ENCODE measurements at places on chromosomes 16 and 17.

DNA sequence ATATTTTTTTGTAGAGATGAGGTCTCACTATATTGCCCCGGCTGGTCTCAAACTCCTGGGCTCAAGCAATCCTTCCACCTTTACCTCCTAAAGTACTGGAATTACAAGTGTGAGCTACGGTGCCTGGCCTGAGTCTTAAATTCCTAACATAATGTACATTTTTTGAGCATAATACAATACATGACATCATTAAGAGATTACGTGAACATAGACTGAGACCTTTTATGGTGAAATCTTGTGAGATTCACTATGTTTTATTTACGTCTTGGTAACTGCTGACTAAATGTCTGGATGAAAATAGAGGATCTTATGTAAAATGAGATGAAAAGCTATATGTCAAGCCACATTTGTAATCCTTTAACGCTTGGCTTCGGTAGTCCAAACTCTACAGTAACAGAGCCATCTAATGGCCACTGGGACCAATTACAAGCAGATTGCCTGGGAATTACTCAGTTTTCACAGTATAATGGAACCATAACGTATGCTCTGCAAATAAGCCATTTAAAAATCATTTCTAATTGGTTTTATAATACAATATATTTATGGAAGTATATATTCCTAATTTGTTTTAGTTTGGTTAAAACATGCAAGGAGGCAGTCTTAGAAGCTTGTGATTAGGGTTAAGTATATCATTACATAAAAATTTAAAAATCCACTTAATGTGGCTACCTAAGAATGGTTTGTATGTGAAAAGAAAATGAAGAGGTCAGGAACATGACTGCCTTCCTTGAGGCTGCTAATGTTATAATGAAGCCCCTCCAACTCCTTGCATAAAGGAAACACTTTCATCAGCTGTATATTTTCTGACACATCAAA, 8.1 kb upstream of the EFCAB13 start:
- DNase-seq, result peak; percentile 40

DNA sequence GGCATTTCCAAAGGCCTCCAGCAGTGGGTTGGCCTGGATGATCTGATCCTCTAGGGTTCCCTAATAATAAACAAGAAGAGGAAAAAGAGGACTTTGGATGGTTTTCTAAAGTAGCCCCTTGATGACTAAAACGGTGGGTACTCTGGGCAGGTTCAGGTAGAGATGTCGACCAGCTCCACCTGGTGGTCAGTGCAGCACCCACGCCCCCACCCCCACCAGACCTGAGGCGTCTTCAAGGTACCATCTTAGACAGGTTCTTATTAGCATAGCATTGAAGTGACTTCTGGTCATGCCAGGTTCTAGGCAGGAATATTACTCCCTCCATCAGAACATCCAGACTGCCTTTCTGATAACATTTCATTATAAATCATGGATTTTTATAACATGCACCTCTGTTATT, 15.0 kb downstream of the MYH13 start:
- no peak for DNase-seq

- no peak for DNase-seq
Measured at GRCh38 chr17:72165867-72166439, 45.1 kb downstream of the SOX9 start.

DNA sequence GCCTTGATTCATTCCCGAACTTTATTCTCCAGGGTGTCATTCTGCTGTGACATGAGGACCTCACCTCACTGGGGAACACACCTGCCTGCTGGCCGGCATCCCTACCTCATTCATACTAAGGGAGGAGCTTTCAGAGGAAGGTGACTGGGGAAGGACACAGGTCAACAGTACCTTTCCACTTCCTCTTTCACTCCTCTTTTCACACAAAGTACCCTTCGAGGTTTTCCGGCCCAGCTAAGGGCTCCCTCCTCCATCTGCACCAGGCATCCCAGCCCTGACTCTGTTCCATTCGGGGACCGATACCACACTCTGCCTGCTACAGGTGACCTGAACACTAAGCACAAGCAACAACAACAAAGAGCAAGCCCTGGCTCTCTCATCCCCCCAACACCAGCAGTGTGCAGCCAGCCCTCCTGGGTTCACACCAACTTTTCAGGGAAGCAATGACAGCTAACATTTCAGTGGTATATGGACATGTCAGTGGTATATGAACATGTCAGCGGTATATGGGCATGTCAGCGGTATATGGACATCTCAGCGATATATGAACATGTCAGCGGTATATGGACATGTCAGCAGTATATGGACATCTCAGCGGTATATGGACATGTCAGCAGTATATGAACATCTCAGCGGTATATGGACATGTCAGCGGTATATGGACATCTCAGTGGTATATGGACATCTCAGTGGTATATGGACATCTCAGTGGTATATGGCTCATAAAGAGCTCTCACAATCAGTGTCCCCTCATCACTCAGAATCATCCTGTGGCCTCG, 16.0 kb downstream of the TRIM25 start:
- no peak for DNase-seq

DNA sequence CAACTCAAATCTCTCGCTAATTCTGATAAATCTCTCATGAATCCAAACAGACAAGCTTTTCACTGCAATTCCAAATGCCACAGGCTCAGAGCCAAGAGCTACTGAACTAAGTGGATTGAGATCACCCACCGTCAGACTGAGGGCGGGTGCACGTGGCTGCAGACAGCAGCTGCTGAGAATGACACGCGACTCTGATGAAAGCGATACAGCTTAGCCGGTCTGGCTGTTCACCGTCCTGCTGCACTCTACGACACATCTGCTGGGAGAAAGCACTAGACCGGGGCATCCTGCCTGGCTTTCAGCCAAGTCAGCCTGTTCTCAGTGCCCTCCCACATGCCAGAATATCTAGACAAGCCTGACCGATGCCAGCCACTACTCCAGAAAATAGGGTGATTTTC, 42.6 kb downstream of the KLHDC4 start:
- DNase-seq, result no peak

DNA sequence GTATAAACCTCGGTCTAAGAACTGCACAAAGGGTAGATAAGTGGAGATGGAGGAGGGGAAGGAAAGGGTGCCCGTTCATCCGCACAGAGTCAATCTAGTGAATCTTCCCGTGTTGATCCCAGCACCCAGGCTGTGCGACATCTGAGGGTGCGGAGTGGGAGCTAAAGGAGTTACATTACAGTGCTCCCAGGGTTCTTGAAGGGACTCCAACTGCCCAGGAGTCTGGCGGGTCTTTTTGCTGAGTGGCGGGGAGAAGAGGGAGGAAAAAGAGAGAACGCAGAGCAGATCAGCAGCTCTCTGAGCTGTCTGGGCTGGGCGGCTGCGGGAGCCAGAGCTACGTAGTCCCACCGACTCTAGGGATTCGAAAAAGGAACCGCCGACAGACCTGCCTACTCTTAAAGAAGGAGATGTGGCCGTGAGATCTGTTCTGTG, 1.6 kb upstream of the CA10 start:
- DNase-seq, result no peak

GRCh38 chr17:79207960-79208359, 133.3 kb downstream of the ENGASE start:
- no peak for DNase-seq

GRCh38 chr17:15999974-16000827, 577 bp downstream of the TTC19 start:
- no peak for DNase-seq

- no peak for DNase-seq
Measured at GRCh38 chr16:11208916-11209665, 46.9 kb downstream of the SOCS1 start.

DNA sequence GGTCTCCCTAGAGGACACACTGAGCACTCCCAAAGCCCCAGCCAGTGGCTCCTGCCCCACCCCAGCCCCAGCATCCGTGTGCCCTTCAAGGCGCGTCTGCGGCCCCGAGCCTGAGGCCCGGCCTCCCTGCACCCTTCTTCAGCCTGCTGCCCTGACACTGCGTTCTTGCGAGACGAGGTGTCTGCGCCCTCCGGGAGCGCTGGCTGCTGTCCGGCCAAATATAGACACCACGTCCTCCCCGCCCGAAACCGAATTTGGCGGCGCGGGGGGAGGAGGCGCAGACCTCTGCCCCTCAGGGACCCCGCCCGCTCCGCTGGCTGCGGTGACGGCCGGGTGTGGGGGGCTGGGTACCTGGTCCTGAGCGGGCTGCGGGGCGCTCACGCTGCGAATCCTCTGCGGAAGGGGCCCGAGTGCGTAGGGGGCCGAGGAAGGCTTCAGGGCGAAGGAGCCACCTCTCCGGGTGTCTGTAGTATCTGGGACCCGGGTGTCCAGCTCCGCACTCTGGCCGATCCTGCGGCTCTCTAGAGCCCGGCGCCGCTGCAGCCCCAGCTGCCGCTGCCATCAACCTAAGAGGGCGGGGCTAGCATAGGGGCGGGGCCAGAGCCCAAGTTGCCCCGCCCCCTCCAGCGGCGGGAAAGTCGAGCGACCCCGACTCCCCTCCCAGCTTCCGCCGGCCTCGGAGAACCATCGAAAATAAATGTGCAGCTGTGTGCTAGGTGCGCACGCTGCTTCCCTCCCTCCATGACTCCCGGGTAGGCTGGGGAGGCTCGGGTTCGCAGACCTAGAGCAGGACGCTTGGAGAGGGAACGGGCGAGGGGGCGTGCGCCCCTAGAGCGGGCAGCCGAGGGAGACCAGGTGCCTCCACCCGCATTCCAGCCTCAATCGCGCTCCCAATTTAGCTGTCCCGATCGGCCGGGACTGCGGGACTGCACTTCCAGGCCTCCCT, at the start of gene CORO6:
Gene CORO6, minus strand, starts transcription at position 576 of the 946 bp plus-strand sequence. CDS start 1,491 bp downstream, outside the sequence.
- peak; percentile 70 for DNase-seq

DNA sequence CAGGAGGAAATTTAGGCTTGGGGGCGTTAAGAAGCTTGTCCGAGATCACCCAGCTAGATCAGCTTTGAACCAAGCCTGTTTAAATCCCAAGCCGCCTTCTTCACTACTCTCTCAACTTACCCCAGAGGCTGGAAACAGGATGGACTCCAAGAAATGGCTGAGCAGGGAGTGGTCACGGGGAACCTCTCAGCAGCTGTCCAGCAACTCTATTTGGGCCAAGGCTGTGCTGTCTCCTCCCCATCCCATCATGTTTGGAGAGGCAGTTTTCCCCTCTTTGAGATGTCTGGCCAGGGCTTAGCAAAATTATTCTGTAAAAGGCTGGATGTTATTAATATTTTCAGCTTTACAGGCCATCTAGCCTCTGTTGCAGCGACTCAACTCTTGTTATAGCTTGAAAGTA, 305.7 kb downstream of the RBFOX1 start:
- DNase-seq, result no peak

DNA sequence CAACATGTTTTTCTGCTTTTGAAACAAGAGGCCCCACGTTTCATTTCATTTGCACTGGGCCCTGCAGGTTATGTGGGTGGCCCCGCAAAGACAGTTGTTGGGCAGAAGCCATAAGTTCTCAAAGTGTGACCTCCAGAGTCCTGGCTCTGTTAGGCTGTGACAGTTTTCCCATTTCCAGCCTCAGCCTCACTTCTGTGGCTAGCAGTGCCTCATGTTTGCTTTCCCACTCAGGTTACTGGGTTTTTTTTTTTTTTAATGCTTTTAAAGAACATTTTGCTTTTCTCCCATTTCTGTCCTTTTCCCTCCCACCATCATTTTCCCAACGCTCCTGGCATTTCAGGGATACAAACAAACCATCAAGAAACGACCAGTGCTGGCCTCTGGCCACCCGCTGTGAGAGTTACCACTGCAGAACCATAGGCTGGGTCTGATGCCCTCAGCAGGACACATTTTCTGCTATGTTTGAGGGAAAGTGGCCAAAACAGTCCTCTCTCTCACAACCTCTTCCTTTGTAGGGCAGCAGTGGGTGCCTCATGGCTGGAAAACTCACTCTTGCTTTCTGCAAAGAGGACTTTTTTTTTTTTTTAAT, 159.0 kb upstream of the MPHOSPH6 start:
- no peak for DNase-seq

GRCh38 chr17:8382052-8382879, 727 bp downstream of the RPL26 start:
- DNase-seq, result peak; percentile 12

DNA sequence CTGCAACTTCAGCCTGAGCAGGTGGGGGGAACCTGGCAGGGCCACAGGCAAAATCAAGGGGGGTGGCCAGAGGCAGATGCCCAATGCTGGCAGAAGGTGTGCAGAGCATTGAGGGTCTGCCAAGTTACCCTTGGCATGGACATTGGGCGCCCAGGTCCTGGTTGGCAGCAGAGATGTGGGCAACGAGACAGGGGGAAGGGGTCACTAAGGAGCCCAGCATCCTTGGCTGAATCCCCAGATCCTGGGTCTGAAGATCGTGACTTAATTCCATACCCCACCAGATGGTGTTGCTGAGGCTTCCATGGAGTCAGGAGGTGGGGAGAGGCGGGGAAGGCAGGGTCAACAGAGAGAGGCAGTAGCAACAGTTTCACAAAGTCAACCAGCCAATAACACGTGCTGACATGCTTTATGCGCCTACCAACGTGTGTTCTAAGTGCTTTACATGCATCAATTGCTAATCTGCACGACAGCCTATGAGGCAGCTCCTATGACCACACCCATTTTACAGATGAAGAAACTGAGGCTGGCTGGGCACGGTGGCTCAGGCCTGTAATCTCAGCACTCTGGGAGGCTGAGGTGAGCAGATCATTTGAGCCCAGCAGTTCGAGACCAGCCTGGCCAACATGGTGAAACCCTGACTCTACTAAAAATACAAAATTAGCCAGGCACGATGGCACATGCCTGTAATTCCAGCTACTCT, 83.3 kb downstream of the GSG1L start:
- DNase-seq, result no peak

GRCh38 chr16:2821487-2822157, 4.6 kb downstream of the PRSS21 start:
- no peak for DNase-seq

- no peak for DNase-seq
Measured at GRCh38 chr17:8103549-8103948, 14.8 kb downstream of the ALOXE3 start.

DNA sequence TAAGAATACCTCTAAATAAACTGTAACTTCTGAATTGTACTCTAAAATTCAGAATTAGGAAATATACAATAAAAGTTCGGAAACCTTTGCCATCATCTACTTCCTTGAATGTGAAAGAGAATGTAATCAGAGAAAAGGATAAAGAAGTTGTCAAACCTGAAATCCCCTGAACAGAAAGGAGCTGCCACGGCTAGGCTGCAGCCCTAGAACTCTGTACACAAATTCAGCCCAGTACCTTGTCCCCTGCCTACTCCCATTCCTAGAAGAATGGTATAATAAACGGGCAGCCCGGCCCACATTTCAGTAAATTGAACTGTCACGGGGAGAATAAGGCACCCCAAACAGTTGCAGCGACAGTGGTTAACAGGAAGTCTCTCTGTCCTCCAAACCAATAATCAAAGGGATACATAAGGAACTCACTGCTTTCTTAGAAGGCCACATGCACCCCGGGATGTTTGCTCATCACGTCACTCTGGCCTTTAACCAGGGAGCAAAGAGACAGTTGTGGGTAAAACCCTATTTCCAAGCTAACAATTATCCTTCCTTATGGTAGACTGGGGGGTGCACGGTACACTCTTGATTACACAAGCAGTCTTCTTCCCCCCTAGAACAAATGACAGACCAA, 24.3 kb upstream of the RFFL start:
- DNase-seq, result peak; percentile 19

All from stimulated activated CD4-positive, alpha-beta T cell treated with anti-CD3 and anti-CD28 coated beads, Interleukin-4, amount 100 ng/mL, for 24 hours (primary cell).